ENCODE measurements at places on chromosomes 6 and 20.

GRCh38 chr20:1302685-1303541 is 26.0 kb downstream of the SDCBP2 start:
- no peak for DNase-seq

GRCh38 chr20:55538261-55538908 is 466.9 kb downstream of the CBLN4 start:
- no peak for DNase-seq

DNA sequence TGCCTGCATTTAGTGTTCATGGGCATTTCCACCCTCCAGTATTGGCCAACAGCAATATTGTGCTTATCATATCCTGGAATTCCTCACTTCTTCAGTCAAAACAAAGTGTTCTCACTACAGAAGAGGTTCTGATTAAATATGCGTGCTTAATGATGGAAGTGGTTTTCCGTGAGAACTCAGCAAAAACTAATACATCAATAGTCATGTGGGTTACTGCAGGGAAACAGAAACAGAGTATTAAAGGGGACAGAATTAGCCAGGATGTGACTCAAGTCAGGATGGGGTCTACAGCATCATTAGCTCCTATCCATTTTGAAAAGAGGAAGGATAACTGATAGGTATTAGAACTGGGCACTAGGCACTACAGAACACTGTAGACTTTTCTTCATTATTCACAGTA is 384.6 kb downstream of the CDKAL1 start:
- DNase-seq = no peak

GRCh38 chr6:97322811-97323210 is 39.8 kb upstream of the MMS22L start:
- no peak for DNase-seq

GRCh38 chr6:157151989-157152388 is 171.3 kb downstream of the TMEM242 start:
- no peak for DNase-seq

- peak; percentile 17 for DNase-seq
Measured at GRCh38 chr6:16244869-16245451, 6.6 kb downstream of the GMPR start.

Data from NCI-H187 treated with DMSO at 0.1 percent for 48 hours (cell line).